T-helper 9 cell (primary cell): ENCODE measurements at places on chromosomes 7 and 10.

GRCh38 chr10:76270464-76270863, 839.0 kb downstream of the LRMDA start:
- DNase-seq = no peak

DNA sequence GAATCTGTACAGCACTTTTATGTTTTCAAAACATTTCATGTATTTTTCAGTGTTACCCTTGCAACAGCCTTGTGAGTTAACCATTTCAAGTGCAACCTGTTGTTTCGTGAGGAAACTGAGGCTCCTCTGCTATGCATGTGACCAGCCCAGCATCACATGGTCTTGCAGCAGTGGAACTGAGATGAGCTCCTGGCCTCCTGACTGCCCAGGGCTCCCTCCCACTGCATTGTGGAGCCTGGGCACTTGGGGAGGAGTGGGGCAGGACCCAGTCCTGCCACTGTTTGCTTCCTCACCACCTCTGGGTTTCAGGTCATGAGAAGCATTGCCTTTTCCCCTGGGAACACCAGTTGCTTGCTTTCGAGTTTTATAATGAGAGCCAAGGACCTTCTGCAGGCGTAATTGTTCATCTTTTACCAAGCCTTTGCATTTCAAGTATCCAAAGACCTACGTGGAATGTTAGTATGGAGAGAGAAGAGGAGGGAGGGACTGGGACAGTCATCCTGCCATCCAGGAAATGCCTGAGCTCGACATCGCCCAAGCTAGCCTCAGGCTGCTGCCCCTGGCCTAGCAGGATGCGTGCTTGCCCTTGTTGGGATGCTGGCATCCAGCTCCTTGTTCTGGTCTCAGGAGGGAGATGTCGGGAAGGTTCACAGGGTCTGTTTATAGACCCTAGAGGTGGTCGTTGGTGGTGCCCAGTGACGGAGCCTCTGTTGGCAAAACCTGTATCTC, 32.3 kb upstream of the BHLHA15 start:
- DNase-seq = no peak

- DNase-seq = no peak
Observed at GRCh38 chr7:134365341-134366054, 48.8 kb upstream of the SLC35B4 start.

DNA sequence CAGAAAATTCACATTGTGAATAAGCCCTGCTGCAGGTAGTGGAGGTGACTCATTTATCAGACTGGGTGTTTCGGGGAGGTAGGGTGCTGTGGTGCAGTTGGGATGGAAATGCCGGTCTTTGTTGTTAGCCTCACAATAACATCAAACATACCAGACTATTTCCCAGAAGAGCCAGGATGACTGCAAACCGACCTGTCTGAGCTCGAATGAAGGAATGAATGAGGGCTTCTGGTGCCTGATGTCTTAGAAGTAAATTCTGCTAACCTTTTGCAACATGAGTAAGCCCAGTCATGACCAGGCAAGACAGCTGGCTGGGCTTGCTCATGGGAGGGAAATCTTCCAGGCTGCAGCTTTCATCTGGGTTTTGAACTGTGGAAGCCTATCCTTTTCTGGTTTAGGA, 2.4 kb upstream of the VDAC2 start:
- no peak for DNase-seq

DNA sequence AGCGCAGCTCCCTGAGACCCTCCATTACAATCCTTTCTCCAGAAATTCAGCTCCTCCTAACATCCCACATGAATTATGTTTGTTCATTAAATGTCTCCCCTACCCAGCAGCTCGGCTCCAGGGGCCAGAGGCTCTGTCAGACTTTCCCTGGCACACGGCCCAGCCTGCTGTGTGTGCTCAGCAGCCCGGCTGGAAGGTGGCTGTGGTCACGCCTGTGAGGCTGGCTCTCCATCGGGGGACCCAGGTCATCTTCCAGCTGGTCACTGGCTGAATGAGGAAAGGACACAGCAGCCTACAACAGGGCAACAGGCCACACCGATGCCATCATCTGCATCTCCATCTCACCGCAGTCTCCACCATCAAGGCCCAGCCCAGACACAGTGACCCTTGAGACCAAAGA, 219.8 kb downstream of the MAD1L1 start:
- DNase-seq = no peak

DNA sequence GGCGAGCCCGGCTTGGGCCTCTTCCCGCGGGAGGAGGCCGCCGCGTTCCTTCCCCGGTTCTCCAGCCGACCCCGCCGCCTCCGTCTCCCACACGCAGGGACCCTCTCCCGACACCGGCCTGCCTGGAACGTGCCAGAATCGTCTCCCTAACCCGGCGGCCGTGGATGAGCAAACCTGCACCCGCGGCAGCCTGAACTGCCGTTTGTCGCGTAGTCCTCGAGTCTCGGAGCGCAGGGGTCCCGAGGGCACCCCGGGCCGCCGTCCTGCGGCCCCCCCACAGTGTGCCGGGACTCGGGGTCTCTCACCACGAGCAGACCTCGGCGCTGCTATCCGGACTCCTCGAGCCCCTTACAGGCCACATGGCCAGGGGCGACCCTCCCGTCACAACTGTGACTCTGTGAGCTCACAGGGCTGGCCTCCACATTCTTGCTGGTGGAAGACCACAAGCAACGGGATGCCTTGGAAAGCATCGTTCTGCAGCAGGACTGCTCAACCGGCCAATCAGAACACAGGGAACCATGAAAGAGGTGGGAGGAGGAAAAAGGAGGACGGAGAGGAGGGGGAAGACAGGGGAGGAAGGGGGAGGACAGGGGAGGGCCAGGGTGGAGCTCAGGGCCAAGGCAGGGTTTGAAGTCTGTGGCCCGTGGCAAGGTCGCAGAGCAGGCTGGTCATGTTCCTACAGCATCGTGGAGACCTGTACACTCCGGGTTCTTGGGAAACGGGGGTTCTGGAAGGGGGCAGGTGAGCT, 276.9 kb downstream of the DNAJB6 start:
- no peak for DNase-seq

GRCh38 chr7:140416560-140416959, 12.7 kb downstream of the RAB19 start:
- no peak for DNase-seq

- DNase-seq = no peak
Observed at GRCh38 chr10:119738962-119739361, 13.1 kb downstream of the INPP5F start.

DNA sequence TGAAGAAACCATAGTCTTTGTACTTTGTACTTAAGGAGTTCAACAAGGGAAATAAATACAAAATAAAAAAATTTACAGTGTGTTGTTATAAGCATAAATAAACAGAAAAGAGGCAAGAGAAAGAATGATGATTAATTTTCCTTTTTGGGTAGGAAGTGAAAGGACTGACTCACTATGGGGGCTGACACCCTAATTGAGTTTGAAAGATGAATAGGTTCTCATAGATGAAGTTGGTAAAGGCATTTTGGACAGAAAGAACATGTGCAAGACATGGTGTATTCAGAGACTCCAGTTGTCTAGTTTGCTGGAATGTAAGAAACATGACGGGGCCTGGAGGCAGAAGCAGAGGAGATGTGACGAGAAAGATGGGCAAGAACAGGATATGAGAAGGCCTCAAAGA, 83.7 kb downstream of the VPS50 start:
- DNase-seq = no peak

- DNase-seq = no peak
Observed at GRCh38 chr10:126042354-126042753, 146.0 kb downstream of the FANK1 start.

GRCh38 chr7:1735262-1735661, 65.2 kb downstream of the ELFN1 start:
- no peak for DNase-seq

DNA sequence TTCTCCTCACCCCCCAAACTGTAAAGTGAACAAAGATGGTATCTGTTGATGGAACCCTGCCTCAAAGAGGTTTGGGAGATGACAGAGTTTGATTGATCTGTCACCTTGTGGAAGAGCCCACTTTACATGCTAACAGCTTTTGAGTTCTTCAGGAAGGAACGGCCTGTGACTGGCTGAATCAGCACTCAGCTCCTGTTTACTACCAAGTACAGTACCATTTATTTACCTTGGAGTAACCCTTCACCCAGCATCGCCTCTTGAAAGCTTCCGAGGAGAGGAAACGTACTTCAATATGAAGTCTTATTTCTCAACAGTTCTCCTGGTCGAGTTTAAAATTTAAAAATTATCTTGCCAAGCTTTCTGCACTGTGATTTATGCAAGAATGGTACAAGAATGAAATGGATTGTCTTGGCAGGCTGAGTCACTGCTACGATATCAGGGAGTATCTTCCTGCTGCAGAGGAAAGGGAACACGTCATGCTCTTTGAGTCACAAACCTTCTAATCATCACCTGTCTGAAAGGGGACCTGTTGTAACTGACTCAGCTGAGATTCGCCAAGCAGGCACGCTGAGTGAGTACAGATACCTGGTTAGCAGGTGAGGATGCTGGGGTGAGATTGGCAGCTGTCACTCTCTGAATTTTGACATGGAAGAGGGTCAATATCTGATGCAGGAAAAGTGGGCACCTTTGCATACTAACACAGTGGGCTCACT, 30.1 kb downstream of the KLF6 start:
- DNase-seq = no peak

DNA sequence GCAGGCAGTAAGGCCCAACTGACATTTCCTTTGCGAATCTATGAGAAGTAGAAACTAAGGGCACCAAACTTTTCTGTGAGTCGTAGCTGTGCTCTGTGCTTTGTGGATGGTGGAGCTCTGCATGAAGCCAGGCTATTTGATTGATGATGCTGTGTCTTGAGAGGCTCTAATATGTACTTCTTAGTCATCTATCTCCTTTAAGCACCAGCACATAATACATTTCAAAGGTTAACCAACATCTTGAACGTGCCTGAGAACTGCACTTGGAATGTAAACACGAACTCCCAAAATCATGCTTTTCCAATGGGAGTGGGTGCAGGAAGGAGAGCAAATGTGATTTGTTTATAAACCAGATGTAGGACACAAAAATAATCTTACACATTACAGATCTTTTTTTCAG, 411.6 kb downstream of the PARD3 start:
- DNase-seq = no peak

DNA sequence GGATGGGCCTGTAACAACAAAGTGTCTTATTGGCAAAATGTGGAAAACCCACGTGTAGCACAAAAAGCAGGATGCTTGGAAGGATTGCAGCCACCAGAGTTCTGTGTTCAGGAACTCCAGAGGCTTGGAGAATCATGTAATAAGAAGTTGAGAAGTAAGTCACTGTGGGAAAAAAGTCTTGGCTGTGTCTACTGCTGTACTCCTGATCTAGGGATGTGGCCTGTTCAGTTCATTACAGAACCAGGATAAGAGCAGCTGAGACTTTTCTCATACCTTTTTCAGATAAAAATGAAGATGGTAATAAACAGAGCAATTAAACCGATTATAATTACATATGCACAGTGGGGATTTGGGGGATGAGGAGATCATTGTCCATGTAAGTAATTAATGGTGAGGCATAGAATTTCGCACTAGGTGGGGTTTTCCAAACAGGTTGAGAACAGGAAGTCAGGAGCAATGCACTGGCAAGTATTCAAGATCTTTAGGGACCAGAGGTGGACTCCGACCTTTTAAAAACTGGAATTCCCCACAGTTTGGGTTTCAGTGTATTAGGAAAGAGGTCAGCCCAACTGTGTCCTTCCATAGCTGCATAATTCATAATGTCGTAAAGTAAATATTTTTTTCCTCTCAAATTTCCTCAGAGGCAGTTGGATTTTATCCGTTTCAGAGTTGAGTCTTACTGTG, 281.7 kb downstream of the FRMD4A start:
- DNase-seq = no peak

DNA sequence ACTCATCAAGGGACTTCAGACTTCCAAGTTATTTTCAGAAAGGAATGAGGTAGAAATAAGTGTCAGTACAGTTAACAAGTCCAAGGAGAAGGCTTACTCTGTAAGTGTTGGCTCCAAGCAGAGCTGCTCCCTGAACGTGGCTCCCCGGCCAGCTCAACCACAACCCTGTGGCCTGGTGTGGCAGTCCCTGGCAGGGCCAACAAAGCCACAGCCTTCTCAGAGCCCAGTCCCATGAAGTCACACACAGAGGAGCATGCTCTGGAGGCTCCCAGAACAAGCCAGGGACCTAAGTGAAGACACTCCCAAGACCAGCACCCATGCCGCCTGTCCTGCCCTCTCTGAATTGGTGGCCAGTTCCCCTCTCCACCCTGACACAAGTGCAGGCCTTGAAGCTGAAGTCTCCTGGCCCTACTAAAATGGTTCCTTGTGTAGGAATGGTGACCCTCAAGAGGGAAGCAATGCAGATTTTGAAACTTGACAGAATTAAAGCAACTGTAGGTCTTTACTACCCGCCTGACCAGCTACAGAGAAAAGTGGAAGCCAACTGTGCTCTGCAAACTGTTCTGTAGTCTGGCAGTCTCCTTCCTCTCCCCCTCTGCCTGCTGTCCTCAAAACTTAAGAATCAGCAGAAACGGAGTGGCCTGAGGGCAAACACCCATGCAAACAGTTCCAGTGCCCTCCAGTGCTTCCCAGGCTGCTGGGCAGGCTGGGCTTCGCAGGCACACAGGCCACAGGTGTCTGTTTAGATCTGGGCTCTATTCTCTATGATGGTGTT, 51.1 kb downstream of the NOD1 start:
- no peak for DNase-seq

- DNase-seq = no peak
Observed at GRCh38 chr10:126062131-126063032, 166.0 kb downstream of the FANK1 start.

GRCh38 chr7:134328900-134329299, 12.2 kb upstream of the SLC35B4 start:
- DNase-seq = no peak

GRCh38 chr10:30125496-30125895, 66.1 kb upstream of the JCAD start:
- no peak for DNase-seq

- DNase-seq = no peak
Observed at GRCh38 chr7:99042957-99043356, 101.0 kb downstream of the SMURF1 start.

- DNase-seq = no peak
Observed at GRCh38 chr10:118145256-118145655, 98.5 kb upstream of the RAB11FIP2 start.

- DNase-seq = no peak
Observed at GRCh38 chr10:94065787-94066186, 72.1 kb downstream of the PLCE1 start.
